Activated naive CD4-positive, alpha-beta T cell treated with anti-CD3 and anti-CD28 coated beads, Interleukin-2, amount 50 U/mL, for 72 hours (primary cell): ENCODE measurements at places on chromosomes 3 and 15.

DNA sequence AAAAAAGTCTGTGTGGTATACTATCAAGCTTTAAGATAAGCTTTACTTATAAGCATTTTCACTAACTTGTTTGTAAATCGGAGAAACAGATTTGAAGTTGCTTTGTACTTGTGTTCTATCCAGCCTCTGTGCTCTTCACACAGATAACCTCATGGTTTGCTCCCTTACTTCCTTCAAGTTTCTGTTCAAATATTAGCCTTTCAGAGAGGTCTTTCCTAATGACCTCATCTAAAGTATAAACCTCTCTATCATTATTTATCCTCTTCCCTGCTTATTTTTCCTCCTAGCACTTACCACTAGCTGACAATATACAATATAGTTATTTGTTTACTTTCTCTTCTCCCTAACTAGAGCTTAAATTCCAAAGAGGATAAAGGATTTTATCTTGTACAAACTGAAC lies 180.0 kb downstream of the CBLB start:
- DNase-seq, result no peak

- no peak for DNase-seq
Observed at GRCh38 chr3:21839592-21839991, 88.6 kb upstream of the ZNF385D start.

- DNase-seq, result peak; percentile 63
Observed at GRCh38 chr3:53195602-53196574, 34.9 kb downstream of the PRKCD start.

- DNase-seq, result no peak
Observed at GRCh38 chr3:127408022-127408683, 120.3 kb upstream of the PRR20G start.

DNA sequence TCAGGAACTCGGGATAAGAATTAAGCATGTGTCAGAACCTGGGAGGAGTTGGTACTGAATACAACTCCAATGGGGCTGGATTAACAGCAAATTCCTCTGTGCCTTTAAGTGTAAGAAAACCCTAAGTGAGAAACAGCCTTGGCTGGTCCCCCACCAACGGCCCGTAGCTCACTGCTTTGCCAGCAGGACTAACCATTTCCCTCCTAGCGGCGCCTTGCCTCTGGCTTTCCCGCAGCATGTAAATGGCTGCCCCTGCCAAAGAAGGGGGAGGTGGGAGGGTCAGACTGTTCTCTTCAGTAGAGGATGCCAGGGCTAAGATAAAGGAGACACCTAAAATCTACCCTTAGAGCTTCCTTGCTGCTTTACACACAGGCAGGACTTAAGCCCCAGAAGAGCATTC lies 51.0 kb upstream of the SH3GL3 start:
- DNase-seq, result no peak

- no peak for DNase-seq
Observed at GRCh38 chr3:243356-243725, 46.8 kb downstream of the CHL1 start.

GRCh38 chr3:50648944-50649343 lies 25.8 kb upstream of the DOCK3 start:
- DNase-seq, result no peak

GRCh38 chr15:21262851-21263425 lies 177.4 kb downstream of the POTEB3 start:
- DNase-seq, result no peak

- DNase-seq, result no peak
Observed at GRCh38 chr15:64389036-64389435, 1.4 kb downstream of the TRIP4 start.

- no peak for DNase-seq
Observed at GRCh38 chr3:122247825-122248185, 64.3 kb downstream of the CASR start.

GRCh38 chr3:27976933-27977332 lies 254.8 kb upstream of the EOMES start:
- no peak for DNase-seq

DNA sequence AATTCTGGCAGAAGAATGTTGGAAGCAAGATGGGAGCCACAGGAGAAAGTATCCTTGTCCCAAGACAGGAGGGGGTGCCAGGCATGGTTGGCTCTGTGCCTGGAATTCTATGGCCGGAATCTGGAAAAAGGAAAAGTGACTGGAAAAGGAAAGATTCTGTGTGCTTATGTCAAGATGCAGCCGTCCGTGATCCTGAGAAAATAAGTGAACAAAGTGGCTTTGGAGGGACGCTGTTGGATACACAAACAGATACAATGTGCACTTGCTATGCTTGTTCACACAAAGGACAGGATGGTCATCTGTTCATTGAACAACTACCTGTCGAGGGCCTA lies 28.5 kb upstream of the MUC20 start:
- no peak for DNase-seq

GRCh38 chr3:27378331-27378730 lies 9.1 kb upstream of the NEK10 start:
- DNase-seq, result no peak

DNA sequence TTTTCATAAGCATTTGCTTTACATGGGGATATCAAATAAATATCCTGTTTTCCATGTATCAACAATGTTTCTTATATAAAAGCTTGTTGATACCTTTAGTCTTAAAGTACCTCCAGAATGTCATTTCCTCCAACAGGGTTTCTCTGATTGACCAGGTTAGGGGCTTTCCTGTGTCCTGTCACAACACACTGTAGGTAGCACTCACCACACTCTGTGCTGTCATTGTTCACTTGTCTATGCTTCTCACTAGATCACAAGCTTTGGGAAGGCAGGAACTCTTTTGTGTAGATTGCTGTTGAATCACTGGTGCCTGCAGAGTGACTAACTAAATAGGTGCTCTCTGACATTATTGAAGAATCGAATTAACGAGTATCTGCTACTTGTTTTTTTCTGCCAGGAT lies 49.8 kb downstream of the USP50 start:
- DNase-seq, result no peak

DNA sequence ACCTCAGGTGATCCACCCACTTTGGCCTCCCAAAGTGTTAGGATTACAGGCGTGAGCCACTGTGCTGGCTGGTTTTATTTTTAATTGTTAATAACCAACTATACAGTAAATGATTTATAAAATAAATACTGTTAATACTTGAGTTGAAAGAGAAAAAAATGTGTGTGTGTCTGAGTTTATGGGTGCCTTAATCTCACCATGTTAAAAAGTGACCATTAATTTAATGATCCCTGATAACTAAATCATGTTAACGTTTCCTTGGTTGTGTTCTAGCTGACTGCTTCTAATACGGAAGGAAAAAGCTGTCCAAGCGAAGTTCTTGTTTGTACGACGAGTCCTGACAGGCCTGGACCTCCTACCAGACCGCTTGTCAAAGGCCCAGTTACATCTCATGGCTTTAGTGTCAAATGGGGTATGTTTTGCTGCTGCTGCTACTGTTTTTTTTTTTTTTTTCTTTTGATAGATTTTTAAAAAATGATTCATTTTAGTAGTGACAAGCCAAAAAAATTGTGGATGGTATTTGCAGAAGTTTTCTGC lies 113.5 kb downstream of the GHSR start:
- DNase-seq, result no peak

- no peak for DNase-seq
Observed at GRCh38 chr3:187063286-187064121, 75.8 kb downstream of the RPL39L start.

- DNase-seq, result no peak
Observed at GRCh38 chr3:38165722-38166387, 518 bp downstream of the OXSR1 start.

DNA sequence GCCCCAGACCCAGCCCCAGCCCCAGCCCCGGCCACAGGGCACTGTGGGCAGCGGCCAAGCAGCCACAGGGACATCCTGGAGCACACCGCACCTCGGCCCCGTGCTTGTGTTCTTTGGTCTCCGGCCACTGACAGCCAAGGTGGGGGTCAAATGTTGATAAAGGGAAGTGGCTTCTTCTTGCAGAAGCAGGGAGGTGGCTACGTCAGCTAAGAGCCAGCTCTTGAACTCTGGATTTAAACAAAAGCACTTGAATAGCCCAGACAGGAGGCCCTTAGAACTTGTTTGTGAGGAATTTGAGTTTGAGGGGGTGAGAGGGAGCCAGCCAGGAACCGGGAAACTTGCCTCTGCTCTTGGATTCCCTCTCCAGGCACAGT lies 135.8 kb upstream of the ABHD17C start:
- no peak for DNase-seq
